Dermis blood vessel endothelial cell (primary cell): ENCODE measurements at places on chromosomes 13 and 19. TPM values are rescaled to one million over a fixed set of nuclear protein-coding genes. Genes with fewer than 3 reads are reported as not detected.
A peak's percentile ranks its signal among the peaks of the same experiment; 100 is the strongest.

- no peak for DNase-seq
Observed at GRCh38 chr13:93222976-93223375, 3.6 kb upstream of the GPC6 start.

- DNase-seq = no peak
Observed at GRCh38 chr13:23599083-23599925, 29.1 kb downstream of the TNFRSF19 start.

- DNase-seq = no peak
Observed at GRCh38 chr13:66273011-66273410, 957.1 kb downstream of the PCDH9 start.

GRCh38 chr13:36362914-36363313 lies 16.7 kb upstream of the SPART start:
- DNase-seq = no peak

DNA sequence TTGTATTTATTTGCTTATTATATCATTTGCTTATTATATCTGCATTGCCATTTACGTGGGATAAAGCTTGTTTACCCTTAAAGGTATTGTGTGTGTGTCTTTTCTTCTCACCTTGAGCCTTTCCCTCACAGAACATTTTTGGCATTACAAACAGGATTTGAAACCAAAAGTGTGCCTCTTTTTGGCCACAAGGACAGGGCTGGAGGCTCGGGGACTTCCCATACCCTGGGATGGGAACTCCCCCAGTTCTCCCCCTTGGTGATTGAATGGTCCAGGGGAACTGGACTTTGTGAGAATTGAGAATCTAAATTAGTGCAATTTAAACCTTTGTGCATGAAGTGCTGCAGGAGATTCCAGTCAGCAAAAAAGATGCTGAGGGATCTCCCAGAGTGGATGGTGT lies 2.4 kb upstream of the ZNF506 start:
- no peak for DNase-seq

GRCh38 chr19:11267316-11268085 lies 5.2 kb upstream of the DOCK6 start:
- DNase-seq = no peak

CPB2 gene
- not detected in 2 replicates for total RNA-seq

FUT6 gene
- total RNA-seq = not detected in 2 replicates

- peak; percentile 51 for DNase-seq
Observed at GRCh38 chr13:99577934-99578917, 77.0 kb downstream of the TM9SF2 start.

DNA sequence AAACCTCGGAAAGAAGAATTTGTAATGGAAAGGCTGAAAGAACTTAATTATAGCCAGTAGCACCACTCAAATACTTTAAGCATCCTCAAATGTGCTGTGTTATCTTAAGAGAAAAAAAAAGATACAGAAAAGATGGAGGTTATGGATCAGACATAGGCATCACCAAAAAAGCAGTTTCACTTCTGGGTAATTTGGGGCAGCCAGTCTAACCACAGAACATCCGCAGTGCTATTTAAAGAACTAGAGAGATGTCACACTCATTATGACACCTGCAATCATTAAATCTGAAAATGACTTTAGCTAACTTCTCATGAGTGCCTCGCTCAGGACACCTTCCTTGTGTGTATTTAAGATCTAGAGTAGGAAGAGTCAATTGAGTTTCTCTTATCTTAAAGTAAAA lies 211.8 kb downstream of the RBM26 start:
- DNase-seq = no peak

PDCD5 gene
- 90.0 and 105 TPM in 2 replicates for total RNA-seq

- DNase-seq = no peak
Observed at GRCh38 chr13:32232263-32232662, 82.9 kb downstream of the ZAR1L start.

- peak; percentile 99 for DNase-seq
Observed at GRCh38 chr19:48724796-48725753, 5.5 kb upstream of the MAMSTR start.

GRCh38 chr19:7505682-7506384 lies 10.1 kb upstream of the ZNF358 start:
- DNase-seq = peak; percentile 4

LGALS4 gene
- not detected in 2 replicates for total RNA-seq

- DNase-seq = peak; percentile 71
Observed at GRCh38 chr19:34120846-34121639, 51.3 kb upstream of the LSM14A start.

- no peak for DNase-seq
Observed at GRCh38 chr13:51771418-51772104, 32.4 kb downstream of the DHRS12 start.

GRCh38 chr13:113656003-113656588 lies 1.9 kb downstream of the ATP4B start:
- DNase-seq = no peak

DNA sequence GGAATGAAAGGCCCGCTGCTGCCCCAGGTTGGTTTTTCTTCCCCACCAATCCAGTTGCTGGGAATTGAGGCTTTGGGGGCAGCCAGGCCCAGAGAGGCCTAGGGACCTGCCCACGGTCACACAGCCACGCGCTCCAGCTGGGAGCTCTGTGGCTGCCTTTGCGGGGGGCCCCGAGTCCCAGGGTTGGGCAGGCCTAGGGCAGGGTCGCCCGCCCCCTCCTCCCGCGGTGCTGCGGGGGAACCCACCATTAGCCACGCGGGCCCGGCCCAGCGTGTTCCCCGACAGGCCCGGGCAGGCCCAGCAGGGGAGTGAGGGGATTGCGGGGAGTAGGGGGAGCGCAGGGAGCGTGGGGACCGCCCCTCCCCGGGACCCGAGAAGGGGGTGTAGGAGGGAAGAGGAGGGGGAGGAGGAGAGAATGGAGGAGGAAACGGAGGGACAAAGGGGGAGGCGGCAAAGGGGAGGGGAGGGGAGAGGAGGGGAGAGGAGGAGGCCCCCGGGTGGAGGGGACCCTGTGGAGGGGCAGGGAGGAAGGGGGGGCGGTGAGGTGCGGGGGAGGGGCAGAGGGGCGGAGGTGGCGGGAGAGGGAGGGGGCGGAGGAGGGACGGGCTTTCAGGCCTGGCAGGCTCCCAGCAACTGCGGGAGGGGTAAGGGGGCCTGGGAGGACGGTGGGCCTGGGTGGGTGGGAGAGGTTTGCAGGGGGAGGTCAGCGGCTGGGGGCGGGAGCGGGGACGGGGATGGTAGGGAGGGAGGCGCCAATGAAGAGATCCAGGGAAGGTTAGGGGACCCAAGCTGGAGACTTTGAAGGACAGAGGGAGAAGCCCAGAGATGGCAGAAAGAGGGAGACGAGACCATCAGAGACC lies 12.9 kb upstream of the TLE2 start:
- no peak for DNase-seq

GRCh38 chr13:42377640-42378382 lies 105.9 kb downstream of the AKAP11 start:
- DNase-seq = no peak

- no peak for DNase-seq
Observed at GRCh38 chr13:26021516-26021915, 30.3 kb downstream of the SHISA2 start.

DNA sequence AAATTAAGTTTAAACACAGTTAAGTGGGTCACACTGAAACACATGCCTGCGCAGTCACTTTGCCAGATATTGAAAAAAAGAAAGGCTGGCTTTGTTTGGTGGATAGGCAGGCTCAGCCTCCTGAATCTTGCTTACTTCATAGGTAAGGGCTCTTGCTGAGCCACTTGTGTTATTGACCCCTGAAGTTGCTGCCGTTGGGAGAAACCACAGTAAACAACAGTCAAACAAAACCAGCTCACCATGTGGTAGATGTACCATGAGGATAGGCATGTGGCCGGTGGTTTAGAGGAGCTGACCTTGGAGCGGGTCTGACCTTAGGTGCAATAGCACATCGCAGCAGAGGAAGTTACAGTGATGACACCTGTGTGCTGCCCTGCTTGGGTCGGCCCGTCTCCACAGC lies 52.2 kb downstream of the SPATA13 start:
- no peak for DNase-seq

ZNF57 gene
- total RNA-seq = 5.1 and 6.3 TPM in 2 replicates

- DNase-seq = no peak
Observed at GRCh38 chr13:24680258-24680920, at the start of gene ATP12A. ATP12A (plus strand) TSS chr13:24680408; CDS start chr13:24680744, 336 bp downstream.

DNA sequence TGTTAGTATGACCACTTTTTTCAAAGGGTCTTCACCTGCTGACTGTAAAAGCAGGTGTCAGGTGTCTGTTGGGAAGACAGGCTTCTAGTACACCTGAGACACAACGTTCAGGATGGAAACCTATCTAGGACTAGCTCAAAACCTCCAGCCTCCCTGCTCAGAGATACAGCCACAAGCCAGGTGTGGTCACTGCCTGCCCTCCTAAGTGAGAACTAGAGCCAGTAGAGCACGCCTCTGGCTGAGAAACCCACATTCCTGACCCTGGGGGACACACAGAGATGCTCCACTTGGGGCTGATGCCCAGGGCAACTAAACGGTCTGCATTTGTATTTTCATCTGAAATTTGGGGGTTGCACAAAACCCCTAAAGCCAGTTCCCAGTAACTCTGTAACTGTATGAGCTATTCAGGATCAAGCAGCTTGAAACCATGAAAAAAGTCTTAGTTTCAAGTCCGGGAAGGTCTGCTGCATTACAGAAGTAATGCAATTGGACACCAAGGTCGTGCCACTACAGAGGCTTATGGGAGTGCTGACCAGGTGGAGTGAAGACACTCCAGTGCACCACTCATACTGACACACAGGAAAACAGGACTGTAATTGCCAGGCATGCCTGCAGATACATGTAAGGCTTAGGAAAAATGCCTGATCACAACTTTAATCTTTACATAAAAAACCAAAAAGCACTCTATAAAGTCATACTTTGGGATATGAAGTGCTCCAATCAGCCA lies 27.8 kb downstream of the ANKRD10 start:
- no peak for DNase-seq

DNA sequence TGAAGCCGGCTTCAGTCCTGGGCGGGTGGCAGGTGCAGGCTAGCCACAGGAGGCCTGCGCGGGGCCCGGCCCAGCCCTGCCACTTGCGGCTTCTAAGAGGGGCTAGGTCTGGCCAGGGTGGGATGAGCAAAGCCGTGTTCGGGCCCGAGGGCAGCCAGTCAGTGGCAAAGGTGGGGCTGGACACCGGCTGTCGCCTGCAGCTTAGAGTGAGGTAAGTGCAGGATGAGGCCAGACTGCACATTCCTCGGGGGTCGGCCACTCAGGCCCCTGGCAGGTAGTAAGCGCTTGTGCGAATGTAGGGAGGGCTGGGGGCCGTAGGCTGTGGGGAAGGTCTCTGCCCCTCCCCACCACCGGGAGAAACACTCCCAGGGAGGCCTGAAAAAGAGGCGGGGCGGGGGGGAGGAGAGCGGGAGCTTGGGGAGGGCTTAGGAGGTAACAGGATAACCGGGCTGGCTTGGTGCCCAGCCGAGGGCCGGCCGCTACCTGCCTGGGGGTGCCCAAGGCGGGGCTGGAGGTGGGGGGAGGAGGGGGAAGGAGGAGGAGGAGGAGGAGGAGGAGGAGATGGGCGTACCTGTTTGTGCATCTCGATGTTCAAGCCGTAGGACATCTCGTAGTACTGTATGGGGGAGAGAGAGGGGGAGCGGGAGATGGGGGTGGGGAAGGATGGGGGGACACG lies 6.4 kb downstream of the TLE5 start:
- no peak for DNase-seq

KISS1R gene
- not detected in 2 replicates for total RNA-seq

DNA sequence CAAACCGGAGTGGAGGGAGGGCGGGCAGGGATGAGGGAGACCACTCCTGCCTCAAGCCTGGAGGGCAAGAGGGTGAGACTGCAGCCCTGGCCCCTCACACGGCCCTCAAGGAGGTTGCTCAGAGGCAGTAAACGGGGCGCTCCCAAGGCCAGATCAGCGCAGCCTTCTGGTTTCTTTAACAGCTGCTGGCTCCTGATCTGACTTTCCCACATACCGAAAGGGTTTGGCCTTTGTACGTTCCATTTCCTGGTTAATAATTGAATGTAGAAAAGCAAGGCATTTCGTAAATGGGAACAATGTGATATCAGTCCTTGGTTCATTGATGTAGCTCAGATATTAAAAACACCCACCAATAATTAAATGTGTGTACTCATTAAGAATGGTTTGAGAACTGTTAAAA lies 71.5 kb downstream of the GGACT start:
- DNase-seq = peak; percentile 39

DNA sequence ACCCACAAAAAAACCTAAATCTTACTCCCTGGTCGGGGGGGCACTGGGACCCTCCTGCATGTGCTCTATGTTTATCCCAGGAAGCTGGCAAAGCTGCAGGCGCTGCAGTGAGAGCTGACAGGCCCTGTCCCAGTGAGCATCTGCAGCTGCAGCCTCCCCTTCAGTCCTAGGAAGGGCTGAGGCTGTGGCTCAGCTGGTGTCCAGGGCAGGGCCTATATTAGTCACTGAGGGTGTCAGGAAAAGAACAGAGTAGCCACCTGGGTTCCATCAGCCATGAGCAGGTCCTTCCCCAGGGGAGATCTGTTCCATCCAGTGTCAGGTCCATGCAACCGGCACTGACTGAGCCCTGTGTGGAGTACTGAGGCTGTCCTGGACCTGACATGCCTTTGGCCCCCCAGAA lies 120.5 kb downstream of the TNFRSF19 start:
- no peak for DNase-seq

DNA sequence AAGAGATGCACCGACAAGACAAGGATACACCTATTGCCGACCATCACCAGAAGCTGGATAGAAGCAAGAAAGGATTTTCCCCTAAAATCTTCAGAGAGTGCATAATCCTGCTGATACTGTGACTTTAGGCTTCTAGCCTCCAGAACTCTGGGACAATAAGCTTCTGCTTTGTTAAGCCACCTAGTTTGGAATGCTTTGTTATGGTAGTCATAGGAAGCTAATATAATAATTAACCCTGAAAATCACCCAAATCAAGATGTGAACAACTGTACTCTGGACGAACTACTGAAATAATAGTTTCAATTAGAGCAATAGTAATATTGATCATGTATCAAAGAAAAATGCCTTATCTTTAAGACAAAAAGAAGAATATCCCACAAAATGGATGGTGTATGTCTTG lies 524.6 kb downstream of the EFNB2 start:
- no peak for DNase-seq

DNA sequence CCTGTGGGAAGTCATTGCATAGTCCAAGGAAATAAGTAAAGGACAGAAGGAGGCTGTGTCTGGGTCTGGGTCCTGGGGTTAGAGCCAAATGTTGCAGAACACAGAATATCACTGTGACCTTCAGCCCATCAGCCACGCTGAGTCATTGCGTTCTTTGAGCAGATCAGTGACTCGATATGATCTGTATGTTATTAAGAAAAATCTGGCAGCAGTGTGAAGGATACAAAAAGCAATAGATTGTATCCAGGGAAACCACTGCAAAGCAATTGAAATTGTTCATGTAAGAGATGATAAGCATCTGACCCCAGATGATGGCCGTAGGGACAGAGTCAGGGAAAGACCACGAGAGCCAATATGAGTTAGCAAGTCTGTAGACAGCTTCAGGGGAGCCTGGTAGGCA lies 1575.1 kb upstream of the SLC10A2 start:
- DNase-seq = no peak

- no peak for DNase-seq
Observed at GRCh38 chr19:19059018-19059836, 4.6 kb upstream of the SLC25A42 start.

PRSS57 gene
- not detected in 2 replicates for total RNA-seq
